Frontal cortex (tissue), 4 donors: ENCODE measurements at places on chromosomes 5 and 9.

DNA sequence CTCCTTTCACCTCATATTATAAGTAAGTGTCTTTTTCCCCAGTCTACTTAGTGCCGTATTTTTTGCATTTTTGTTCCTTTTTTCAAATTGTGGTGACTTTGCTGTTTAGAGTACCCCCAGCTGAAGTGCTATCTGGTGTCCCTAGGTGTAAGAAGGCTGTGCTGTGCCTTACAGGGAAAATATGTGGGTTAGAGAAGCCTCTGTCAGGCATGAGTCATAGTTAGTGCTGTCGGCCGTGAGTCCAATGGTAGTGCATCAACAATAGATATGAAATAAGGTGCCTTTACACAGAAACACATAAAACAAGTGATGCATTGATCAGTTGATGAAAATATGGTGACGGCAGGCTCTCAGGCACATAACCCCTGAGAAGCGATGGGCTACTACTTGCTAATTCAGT, 20.1 kb downstream of the SYK start:
- DNase-seq = no peak

GRCh38 chr5:108813673-108814072, 66.0 kb downstream of the FER start:
- no peak for DNase-seq

GRCh38 chr9:134913041-134913712, 4.5 kb downstream of the FCN1 start:
- no peak for DNase-seq

- no peak for DNase-seq
Observed at GRCh38 chr5:55997742-55998351, 3.1 kb upstream of the IL6ST start.

- DNase-seq = no peak
Observed at GRCh38 chr5:71786337-71787055, 67.4 kb downstream of the CARTPT start.

DNA sequence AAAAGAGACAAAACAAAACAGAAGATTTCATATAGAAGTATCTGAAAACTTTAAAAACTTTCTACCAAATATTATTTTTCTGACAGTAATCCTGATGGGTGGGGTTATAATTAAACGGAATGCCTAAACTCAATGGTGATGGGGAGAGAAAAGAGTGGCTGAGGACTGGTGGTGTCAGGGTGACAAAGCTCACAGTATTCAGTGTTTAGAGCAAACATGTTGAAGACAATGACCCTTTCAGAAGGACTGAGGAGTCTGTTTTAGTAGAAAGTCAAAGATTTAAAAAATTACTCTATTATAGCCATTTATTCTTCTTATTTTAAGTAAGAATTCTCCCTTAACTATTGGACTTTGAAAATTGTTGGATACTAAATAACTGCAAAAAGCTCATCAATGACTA, 1144.0 kb downstream of the TAF11L14 start:
- no peak for DNase-seq

- DNase-seq = no peak
Observed at GRCh38 chr9:97768746-97769145, 71.6 kb upstream of the XPA start.

DNA sequence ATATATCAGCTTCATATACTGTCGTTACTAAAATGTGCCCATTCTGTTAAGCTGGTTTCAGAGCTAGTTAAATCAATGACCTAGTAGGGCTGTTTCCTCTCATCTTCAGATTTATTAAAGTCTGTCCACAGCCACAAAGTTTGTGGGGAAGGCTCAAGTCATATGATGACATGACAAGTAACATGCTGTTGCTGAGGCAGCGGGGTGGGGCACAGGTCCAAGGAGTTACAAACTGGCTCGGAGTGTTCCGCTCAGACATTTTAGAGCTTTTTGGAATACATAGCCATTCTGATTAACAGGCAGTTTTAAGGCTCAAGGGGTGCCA, 2.7 kb upstream of the ANP32B start:
- no peak for DNase-seq

DNA sequence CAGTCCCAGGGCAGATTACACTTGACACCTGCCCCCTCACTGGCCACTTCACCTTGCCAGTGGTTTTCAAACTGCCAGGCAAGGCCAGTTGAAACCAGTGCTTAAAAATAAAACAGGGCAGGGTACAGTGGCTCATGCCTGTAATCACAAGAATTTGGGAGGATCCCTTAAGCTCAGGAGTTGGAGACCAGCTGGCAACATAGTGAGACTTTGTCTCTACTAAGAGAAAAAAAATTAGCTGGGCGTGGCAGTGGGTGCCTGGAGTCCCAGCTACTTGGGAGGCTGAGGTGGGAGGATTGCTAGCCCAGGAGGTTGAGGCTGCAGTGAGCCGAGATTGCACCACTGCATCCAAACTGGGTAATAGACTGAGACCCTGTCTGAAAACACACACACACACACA, 58.1 kb downstream of the ROPN1L start:
- no peak for DNase-seq

DNA sequence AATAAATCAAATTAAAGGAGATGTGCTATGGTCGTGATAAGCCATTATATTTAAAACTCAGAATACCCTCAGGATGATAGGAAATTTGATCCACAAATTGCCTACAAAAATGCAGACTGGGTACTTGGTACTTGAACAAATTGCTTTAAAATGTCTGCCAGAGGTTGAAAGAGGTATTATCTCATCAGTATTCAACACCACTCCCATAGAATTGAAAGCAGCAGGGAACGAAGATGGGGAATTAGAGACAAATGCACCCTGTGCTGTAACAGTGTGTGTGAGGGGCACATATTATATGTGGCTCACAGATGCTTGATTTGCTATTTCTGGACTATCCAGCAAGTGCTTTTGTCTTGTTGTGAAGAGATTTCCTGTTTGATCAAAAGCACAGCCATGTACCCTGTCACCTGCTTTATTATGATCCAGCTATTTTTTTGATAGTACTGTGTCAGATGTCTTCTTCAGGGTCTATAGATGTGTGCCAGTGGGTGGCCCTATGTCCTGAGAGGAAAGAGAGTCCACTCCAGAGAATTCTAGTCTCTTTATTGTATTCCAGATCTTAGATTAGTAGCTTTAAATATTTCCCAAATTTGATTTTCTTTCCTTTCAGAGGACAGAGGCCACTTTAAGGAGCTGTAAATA, 120.1 kb downstream of the XRCC4 start:
- DNase-seq = no peak

- DNase-seq = no peak
Observed at GRCh38 chr5:65967288-65968066, 41.1 kb downstream of the ERBIN start.

GRCh38 chr9:79569814-79570447, 1.8 kb upstream of the TLE4 start:
- no peak for DNase-seq
